SJSA1 (cell line): ENCODE measurements at places on chromosomes 12 and 14. TPM values are rescaled to one million over a fixed set of nuclear protein-coding genes. Genes with fewer than 3 reads are reported as not detected.

The CKB gene
- total RNA-seq = 26.4 and 39.4 TPM in 2 replicates

The TNFAIP2 gene
- 28.4 and 43.0 TPM in 2 replicates for total RNA-seq

The FGD6 gene
- total RNA-seq = 8.2 and 8.5 TPM in 2 replicates

The CCDC60 gene
- total RNA-seq = not detected in 2 replicates

DNA sequence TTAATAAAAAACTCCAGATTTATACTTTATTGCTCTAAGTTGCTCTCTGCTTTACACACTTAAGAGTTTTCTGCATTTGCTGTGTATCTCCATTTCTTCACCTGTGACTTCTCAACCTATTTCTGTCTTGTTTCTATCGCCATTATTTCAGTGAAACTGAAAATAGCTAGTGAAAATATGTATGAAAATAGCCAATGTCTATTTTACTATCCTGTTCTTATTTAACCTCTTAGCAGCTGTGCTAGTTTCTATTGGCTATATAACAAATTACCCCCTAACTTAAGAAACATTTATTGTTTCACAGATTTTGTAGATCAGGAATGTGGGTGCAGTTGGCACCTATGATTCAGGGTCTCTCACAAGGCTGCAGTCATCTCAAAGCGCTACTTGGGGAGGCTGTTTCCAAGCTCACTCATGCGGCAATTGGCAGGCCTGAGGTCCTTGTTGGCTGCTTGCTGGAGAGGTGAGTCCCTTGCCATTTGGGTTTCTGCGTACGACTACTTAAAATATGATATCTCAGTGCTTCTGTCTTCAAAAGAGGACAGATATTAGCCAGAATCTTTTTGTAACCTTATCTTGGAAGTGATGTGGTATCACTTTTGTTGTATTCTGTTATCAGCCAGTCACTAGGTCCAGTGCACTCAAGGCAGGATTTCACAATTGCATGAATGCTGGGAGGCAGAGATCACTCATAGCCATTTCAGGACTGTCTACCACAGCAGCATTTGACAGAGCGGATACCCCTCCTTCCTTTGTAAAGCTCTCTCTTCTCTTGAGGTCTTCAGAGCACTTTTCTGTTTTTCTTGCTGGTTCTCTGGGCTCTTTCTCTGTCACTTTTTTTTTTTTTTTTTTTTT lies 7.2 kb downstream of the ERC1 start:
- no peak for DNase-seq

DNA sequence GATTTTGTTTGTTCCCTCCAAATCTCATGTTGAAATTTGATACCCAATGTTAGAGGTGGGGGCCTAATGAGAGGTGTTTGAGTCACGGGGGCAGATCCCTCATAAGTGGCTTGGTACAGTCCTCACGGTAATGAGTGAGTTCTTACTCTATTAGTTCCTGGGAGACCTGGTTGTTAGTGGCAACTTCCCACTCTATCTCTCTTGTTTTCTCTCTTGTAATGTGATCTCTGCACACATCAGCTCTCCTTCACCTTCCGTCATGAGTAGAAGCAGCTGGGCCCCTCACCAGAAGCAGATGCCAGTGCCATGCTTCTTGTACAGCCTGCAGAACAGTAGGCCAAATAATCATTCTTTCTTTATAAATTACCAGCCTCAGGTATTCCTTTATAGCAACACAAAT lies 29.6 kb upstream of the KCNK10 start:
- DNase-seq = no peak

DNA sequence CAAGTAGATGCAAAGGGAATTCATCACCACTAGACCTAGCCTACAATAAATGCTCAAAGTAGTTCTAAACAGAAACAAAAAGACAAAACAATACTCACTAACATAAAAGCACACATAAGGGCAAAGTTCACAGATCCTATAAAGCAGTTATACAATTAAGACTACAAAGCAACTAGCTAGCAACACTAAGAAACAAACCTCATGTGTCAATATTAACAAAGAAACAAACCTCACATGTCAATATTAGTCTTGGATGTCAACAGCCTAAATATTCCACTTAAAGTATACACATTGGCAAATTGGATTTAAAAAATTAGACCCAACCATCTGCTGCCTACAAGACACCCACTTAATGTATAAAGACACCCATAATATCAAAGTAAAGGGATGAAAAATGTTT lies 152.7 kb downstream of the KCNK10 start:
- DNase-seq = no peak

DNA sequence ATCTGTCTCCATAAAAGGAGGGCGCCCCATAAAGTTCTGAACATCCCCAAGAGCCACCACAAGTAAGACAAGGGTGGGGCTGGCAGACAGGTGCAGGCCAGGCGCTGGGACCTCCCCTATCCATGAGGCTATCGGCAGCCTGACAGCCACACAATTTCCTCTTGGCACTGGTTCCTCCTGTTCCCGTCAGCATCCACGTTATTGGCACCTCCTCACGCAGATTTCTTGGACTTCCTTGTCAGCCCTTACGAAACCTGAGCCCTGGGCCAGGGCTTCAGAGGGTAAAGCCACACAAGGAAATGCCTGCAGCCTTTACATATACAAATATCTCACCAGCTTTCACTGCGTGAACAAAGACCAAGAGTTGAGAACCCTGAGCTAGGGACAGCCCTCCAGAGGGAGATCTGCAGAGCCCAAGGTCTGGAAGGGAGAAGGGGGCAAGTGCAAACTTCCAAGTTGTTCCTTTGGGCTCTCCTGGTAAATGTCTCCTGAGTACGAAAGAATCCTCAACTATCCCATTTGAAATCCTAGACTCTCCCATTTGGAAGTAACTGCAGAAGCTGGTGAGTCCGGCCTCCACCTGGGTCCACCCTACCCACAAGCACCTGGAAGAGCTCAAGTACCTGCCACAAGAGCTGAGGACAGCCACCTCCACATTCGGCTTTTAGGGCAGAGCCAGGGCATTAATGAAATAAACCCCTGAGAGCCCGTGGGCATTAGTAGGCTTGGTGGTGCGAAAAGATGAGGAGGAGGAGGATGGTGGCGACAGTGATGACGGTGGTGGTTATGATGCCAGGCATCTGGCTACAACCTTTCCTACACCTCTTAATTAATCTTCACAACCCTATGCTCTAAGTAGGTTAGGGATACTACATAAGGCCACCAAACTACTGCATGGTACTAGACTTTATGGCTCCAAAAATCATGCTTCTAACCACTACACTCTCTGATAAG lies 5.5 kb upstream of the TC2N start:
- no peak for DNase-seq

DNA sequence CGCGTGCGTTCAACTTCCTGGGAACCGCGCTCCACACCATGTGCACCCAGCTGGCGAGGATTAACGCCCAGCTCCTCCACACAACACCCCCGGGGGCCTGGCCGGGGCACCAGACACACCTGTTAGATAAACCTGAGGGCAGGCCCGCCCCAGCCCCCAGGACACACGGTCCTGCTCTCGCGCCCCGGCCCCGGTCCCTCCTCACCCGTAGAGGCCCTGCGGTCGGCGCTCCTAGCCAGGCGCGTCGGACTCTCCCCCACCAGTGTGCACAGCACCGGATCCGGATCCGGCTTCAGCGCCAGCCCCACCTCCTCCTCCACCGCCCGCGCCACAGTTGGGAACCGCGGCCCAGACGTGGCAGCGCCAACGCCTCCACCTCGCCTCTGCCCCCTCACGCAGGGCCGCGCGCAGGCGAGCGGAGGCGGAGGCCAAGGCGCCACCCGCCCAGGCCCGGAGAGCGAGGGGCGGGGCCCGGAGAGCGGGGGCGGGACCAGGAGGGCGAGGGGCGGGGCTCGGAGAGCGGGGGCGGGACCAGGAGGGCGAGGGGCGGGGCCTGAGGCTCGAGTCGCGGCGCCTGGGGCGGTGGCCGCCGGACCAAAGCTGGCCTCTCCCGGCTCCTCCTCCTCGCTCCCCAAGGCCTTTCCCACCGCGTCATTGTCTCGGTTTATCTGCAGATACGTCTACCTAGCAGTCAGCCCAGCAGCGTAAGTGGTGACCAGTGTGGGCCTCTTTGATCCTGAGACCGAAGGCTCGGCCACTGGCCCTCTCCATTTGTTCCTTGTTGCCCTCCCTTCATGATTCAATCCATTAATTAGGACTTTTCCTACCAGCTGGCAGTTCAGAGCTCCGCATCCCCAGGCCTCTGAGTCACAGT lies at the start of gene GNPNAT1:
TSS of gene GNPNAT1 (minus strand) at position 385 of the 874 bp plus-strand sequence. CDS start 6,957 bp downstream, outside the sequence.
- DNase-seq = peak; percentile 91

GRCh38 chr14:66540038-66540437 lies 32.1 kb downstream of the GPHN start:
- no peak for DNase-seq
